Bone marrow (tissue), 2 donors: ENCODE measurements at places on chromosomes 4 and X.

GRCh38 chrX:79133904-79134303 is 10.6 kb upstream of the GPR174 start:
- no peak for DNase-seq

DNA sequence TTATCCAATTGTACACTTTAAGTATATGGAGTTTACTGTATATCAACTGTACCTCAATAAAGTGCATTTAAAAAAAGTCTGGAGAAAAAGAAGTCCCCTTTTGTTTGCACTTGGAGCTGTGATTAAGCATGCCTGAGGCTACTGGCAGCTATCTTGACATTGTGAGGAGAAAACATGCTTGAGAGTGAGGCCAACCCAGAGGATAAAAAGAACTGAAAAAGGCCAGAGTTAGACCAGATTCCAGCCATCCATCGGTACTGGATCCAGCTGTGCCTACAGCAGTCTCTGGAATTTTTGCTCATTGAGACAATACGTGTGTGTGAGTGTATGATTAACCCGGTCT is 57.4 kb downstream of the LGI2 start:
- no peak for DNase-seq

- peak; percentile 64 for DNase-seq
Measured at GRCh38 chrX:153582896-153583295, 16.0 kb downstream of the CCNQ start.

DNA sequence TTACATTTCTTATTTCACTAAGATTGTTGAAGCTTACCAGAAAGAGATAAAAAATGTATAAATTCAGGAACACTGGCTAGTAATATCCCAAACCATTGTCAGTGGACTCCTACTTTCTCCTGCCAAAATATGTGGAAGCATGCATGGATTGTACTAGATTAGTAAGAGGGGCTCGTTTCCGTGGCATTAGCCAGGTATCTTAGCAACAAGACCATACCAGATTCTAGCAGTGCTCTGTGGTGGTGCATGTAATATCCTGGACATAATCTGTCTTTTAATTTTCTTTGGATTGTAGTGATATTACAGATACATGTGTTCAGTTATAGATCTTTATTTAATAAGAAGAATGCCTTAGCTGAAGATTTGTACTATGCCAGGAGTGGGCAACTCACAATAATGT is 371.9 kb upstream of the PITX2 start:
- no peak for DNase-seq

- no peak for DNase-seq
Measured at GRCh38 chrX:747176-747575, 116.6 kb downstream of the SHOX start.

DNA sequence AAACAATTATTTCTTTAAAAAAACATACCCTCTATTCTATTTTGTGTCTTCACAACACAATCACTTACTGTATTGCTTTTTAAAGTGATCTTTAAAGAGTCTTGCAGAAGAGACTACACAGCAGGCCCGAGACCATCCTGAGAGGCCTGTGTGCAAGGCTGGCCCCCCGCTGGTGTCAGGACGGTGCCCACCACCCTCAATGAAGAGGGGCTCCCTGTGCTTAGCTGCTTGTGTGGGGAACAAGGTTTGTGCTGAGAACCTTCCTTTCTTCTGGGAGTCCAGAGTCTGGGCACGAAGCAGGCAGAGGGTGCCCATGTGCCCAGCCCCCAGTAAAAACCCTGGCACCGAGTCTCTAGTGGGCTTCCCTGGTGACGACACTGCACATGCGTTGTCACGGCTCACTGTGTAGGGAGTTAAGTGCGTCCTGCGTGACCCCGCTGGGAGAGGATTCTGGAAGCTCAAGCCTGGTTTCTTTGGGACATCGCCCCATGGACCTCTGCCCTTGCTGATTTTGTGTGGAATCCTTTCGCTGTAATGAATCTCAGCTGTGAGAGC is 22.0 kb downstream of the RGS12 start:
- no peak for DNase-seq

DNA sequence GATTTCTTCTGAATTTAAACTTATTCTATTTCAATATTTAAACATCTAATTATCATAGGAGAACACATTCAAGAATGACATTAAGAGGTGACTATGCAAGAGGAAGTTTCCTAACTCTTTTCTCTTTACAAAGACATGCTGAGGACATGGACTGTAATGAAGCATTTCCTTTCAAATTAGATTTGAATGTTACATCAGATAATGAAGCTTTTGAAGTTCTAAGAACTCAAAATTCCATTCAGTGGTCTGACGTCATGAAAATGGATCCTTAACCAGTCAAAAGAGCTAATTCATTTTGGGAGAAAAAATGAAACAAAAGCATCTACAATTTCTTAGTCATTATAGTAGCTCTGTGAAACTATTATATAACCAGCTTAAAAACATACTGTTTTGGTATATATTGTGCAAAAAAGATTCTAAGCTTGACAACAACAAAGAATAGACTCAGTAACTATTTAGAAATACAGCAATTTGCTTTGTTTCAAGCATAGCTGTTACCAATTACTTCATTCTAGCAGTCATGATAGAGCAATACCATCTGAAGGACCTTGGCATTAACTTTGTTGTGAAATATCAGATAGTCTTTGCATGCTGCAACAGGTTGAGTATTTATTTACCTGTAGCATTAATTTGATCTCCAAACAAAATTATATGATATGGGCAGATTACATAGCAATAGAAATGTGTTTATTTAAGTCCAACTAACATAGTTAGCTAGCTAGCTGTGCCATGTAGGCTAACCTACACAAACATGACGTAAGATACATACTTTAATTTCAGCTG is 13.7 kb upstream of the DTHD1 start:
- DNase-seq, result no peak

- DNase-seq, result no peak
Measured at GRCh38 chr4:70721747-70722146, at the start of gene RUFY3. TSS of gene RUFY3 (plus strand) at chr4:70721964. CDS start at chr4:70722574, 610 bp downstream.

- DNase-seq, result peak; percentile 27
Measured at GRCh38 chr4:47490550-47490949, 5.5 kb downstream of the ATP10D start.
